Common myeloid progenitor, CD34-positive (primary cell): ENCODE measurements at places on chromosomes 6 and 20.

DNA sequence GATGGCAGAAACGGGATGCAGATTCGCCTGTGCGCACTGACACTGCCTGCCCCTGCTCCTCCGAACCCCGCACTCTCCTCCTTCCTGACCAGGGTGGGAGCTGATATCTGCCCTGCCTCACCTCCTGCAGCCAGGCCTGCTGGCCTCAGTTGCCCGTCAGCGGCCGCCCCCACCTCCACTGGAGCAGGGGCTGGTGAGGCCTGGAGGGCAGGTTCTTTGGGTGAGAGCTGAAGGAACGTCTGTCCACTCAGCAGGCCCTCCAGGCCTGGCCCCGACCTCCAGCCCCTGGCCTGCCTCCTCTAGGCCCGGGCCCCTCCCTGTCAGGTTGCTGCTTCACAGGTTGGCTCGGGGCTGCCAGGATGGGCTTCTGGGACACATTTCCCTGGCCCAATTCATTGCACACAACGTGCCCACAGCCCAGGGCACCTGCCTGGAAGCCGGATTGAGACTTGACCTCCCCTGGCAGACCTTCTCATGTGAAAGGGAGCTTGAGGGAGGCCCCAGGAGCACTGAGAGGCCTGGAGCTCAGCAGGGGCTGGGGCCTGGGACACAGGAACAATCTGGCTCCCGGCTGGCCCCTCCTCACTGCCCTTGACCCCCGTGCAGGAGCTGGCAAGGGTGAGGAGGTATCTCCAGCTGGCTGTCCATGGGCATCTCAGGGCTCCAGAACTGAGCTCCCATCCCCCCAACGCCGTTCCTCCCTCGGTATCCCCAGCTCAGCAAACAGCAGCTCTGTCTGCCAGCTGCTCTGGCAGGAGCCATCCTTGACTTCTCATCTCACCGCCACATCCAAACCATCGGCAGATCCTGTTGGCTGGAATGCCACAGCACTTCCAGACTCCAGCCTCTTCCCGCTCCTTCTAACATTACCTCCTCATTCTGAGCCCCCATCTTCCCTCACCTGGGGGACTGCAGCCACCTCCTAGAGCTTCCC, 39.5 kb downstream of the SPDEF start:
- no peak for DNase-seq

GRCh38 chr20:34562641-34563040, 4.1 kb downstream of the MAP1LC3A start:
- peak; percentile 43 for DNase-seq

GRCh38 chr6:137316626-137317025, 97.4 kb upstream of the IFNGR1 start:
- no peak for DNase-seq

GRCh38 chr6:18600255-18600654, 213.1 kb downstream of the RNF144B start:
- no peak for DNase-seq

DNA sequence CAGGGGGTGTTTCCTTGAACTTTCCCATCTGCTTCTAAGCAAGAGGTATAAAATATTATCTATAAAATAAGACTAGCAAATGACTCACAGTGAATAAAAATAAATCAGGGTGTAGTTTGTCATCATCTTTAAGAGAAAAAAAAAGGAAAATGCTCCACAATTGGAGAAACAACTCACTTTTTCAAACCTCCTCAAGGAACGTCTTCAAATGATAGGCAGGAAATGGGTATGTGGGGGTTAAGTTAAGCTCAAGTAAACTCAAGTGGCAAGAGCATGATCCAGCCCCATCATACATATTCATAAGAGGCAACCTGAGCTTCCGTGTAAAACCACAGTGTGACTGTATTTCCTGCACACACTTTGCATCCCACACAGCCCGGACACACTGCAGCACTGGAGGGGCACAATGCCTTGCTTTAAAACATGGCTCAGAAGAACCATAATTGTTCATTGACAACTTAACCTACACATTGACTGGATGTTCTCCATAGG, 58.5 kb upstream of the CEP85L start:
- DNase-seq, result peak; percentile 40

DNA sequence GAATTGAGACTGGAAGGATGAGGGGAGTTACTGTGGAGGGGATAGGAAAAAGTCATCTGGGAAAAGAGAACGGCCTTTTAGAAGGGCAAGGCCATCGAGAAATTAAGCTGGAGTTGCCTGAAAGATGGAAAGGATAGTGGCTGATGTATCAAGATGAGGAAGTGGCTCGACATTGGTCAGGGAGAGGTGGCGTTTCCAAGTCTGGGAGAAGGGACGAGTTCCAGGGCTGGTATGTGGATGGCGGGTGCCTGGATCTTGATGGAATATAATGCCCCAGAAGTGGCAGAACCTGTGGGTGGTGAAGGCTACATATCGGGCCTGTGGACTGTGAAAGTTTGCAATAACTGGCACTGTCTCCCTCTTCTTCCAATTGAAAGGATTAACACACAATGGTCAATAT, 2.2 kb upstream of the SIRT5 start:
- no peak for DNase-seq

- no peak for DNase-seq
Measured at GRCh38 chr20:13563854-13564253, 74.9 kb downstream of the TASP1 start.

DNA sequence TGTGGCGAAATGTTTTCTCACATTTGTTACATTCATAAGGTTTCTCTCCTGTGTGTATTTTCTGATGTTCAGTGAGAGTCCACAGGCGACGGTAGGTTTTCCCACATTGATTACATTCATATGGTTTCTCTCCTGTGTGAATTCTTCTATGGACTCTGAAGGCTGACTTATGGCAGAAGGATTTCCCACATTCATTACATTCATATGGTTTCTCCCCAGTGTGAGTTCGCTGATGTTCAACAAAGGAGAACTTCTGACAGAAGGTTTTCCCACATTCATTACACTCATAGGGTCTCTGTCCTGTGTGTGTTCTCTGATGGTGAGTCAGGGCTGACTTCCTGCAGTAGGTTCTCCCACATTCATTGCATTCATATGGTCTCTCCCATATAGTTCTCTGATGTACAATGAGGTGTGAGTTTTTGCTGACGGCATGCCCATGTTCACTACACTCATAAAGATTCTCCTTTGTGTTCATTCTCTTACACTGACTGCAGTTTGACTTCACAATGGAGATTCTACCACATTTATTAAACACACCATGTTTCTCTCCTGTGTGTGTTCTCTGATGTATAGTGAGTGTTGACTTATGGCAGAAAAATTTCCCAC, 11.9 kb downstream of the ZNF334 start:
- no peak for DNase-seq

DNA sequence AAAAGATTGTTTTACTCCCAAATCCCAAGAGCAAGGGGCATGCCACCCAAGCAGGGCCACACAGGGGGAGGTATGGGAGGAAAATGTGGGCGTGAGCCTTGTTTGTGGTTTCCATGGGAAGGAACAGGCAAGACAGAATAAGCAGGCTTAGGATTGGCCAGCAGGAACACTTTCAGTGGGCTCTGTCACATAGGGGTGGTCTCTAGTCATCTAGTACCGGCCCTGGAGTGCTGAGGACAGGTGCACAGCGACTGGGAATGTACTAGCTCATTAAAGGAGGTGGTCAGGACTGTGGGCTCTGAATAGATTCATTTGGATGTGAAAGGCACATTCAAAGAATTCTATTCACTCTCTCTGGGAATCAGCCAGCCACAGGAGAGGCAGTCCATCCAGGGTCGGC, 175.6 kb downstream of the TBC1D7 start:
- DNase-seq, result no peak

DNA sequence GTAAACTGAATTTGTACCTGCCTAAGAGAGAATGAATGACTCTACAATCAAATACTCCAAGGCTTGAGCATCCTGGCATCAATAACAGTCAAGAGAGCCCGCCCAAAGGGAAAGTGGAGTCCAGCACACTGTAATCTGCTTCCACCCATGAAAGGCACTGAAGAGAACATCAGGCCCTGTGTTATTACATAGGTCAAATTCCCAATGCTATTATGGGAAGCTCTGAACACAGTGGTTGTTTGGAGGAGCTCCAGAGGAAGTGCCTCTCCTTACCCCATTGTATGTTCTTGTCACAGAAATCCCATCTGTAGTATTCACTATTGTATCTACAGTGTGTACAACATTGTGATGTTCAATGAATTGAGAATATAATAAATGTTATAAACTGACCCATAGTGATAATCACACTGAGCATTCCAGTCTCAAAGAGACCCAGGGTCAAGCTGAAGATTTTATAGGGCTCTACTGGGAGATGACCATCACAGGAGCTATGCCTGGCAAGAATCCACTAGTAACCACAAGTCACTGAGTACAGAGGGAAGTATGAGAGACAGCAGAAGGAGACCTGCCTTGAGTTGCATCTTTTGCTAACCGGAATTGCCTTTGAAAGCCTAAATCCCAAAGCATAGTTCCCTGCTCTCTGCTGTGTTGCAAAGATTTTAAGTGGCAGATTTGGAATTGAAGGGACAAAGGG, 446.7 kb downstream of the GJA1 start:
- DNase-seq, result no peak

GRCh38 chr6:111338843-111339242, 144.2 kb downstream of the REV3L start:
- no peak for DNase-seq

GRCh38 chr6:114100215-114100994, 129.5 kb upstream of the HDAC2 start:
- no peak for DNase-seq

- DNase-seq, result peak; percentile 38
Measured at GRCh38 chr20:4962241-4962855, 39.0 kb downstream of the SLC23A2 start.

DNA sequence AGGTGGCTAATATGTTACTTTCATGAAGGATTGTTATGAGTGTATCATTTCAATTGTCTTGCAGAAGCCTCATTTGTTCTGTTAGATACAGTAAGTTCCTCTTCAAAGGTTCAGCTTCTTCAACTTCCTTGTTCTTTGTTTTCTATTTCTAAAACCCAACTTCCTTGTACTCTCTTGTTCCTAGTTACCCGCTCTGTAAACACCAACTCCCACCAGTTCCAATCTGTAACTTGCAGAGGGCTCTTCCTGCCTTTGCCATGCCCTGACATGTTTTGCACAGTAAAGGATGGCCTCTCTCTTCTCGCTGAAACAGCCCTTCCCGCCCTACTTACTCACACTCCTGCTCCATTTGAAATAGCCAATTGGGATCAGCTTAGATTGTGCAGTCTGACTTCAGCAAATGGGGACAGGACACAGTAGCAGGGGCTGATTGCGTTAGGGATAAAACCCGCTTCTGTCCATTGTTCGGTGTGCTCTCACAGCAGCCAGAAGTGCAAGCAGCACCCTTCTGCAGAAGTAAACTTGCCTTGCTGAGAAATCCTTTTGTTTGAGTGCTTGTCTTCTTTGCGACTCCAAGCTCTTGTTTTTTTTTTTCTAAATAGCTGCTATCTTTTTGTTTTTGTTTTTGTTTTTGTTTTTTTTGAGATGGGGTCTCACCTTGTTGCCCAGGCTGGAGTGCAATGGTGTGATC, 45.9 kb upstream of the POU5F1 start:
- DNase-seq, result no peak

- peak; percentile 15 for DNase-seq
Measured at GRCh38 chr6:83193747-83194566, 800 bp downstream of the RWDD2A start.

- no peak for DNase-seq
Measured at GRCh38 chr6:47743744-47744143, 38.1 kb upstream of the OPN5 start.

DNA sequence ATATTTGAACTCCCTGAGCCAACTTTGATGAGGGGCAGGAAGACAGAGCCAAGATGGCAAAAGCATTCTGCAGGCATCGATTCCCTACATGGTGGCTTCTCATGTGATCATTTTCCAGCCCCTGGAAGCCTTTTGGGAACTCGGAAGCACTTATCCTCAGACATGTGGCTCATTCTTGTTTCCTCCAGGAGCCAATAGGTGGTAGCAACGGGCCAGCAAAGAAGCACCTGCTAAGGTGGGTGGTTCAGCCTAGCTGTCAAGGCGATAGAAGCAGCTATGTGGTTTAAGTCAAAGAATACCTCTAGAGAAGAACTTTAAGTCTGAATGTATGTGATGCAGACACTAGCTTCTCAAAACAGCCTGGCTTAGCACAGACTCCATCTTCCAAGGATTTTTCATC, 64.9 kb upstream of the PAX1 start:
- no peak for DNase-seq

- no peak for DNase-seq
Measured at GRCh38 chr6:30743099-30744053, 889 bp upstream of the FLOT1 start.

- DNase-seq, result no peak
Measured at GRCh38 chr6:109255946-109256640, 126.2 kb downstream of the CD164 start.

- DNase-seq, result peak; percentile 68
Measured at GRCh38 chr6:27312146-27312949, at the start of gene POM121L2. Gene POM121L2 (minus strand): TSS chr6:27312273. CDS start chr6:27312170, 103 bp downstream.

- DNase-seq, result peak; percentile 9
Measured at GRCh38 chr20:33229843-33230242, 6.0 kb upstream of the BPIFA1 start.

DNA sequence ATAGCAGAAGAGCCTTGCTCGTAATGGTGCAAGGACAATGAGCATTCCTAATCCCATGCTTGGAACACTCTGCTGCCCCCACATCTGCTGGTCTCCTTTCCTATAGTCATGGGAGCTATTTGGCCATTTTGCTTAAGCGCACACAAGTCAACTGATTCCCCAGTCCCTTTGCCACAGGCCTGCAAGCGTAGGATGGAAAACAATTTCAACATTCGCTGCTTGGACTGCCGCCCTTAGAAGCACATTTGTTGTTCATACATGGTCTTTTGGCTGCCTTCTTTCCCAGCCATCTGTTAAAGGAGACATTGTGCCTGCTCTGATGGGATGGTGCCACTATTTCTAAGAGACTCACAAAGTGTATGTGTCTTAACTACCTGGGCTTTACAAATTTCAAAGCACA, 96.9 kb downstream of the RFX6 start:
- no peak for DNase-seq

GRCh38 chr20:63520934-63521601, 503 bp downstream of the PPDPF start:
- peak; percentile 52 for DNase-seq

- DNase-seq, result no peak
Measured at GRCh38 chr6:79421001-79421411, 116.2 kb downstream of the LCA5 start.

DNA sequence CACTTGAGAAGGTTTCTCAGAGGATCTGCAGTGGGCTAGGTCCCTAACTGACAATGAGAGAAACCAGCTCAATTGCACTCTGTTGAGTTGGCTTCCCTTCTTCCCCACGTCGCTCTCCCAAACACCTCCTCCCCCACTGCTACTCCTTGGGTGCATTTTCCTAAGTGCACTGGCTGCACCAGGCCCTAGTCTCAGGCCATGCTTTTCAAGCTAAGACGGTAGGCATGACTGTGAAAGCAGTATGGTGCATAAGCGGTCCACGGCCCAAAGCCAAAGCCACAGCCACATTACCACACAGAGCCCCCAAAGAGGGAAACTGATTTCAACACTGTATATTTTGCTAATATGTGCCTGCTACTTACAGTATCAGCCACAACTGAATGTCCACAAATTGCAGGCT, 62.1 kb upstream of the RBM24 start:
- no peak for DNase-seq

GRCh38 chr6:161134550-161135298, 139.1 kb downstream of the AGPAT4 start:
- DNase-seq, result no peak
